ENCODE measurements at places on chromosomes 2 and 18.

GRCh38 chr2:67437114-67437513 lies 40.0 kb downstream of the ETAA1 start:
- no peak for DNase-seq

- no peak for DNase-seq
Measured at GRCh38 chr2:79993144-79993543, 311.4 kb downstream of the LRRTM1 start.

DNA sequence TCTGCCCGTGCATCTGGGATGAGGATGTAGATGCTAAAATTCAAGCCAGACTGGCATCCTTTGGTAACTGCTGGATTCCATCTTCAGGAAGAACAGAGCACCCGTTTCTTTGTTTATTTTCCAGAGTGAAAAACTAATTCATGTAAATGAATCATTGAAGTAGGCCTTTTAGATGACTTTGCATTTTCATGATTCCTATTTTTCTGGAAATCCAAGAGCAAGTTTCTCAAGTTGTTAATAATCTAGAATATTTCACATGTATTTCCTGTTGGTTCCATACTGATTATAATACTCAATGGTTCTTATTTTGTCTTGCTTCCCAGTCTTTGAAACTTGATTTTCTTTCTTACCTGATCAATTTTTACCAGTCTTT lies 328.4 kb downstream of the LPIN1 start:
- DNase-seq = no peak

DNA sequence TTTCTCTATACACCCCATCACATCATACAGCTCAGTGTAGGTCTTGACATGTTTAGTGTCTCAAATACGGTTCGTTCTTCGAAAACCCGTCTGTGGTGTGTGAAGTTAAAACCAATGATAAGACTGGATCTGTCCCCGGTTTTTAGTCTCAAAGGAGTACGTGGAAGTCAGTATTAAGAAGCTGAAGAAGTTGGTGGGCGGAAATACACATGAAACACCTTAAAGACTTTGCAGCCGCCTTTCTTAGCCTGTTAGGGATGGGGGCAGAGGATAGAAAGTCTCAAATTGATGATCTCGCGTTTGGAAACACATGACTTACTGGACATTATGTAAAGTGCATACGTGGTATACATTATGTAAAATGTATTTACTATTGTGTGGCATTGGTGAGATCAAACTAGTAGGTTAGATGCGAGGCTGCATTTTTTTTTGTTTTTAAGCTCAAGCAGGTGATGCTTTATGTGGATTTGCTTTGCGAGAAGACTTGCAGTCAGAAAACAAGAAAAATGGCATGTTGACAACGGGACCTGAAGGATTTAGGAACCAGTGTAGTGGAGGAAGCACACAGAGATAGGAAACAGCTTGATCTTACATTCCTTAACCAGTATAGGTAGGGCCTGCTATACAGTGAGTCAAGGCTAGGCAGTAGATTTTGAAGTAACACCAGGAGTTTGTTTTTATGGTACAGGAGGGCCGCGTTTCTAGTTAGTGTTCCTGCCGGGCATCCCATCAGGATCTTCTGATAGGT lies 1.2 kb downstream of the CNOT11 start:
- DNase-seq = no peak

- peak; percentile 73 for DNase-seq
Measured at GRCh38 chr2:236309669-236310029, 45.4 kb upstream of the ASB18 start.

GRCh38 chr18:24013051-24013450 lies 1.5 kb upstream of the TTC39C start:
- no peak for DNase-seq

GRCh38 chr2:3504741-3505140 lies 14.6 kb downstream of the ADI1 start:
- DNase-seq = no peak

DNA sequence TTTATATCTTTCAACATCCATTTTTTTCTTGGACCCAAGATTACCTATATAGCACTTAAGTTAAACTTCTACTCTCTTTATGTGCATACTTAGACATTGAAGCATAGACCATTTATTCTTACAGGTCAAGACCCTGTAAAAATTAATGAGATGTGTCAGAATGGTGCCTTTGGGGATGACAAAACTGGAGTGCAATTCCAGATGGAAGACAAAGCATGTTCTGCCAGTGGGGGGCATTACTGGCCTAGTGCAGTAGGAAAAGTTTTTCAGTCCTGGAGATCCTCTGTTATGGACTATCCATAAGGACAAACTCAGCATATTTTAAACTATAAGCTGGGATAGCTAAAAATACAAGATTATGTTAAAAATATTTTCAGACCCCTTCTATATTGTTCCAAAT lies 57.8 kb upstream of the MMADHC start:
- DNase-seq = no peak

DNA sequence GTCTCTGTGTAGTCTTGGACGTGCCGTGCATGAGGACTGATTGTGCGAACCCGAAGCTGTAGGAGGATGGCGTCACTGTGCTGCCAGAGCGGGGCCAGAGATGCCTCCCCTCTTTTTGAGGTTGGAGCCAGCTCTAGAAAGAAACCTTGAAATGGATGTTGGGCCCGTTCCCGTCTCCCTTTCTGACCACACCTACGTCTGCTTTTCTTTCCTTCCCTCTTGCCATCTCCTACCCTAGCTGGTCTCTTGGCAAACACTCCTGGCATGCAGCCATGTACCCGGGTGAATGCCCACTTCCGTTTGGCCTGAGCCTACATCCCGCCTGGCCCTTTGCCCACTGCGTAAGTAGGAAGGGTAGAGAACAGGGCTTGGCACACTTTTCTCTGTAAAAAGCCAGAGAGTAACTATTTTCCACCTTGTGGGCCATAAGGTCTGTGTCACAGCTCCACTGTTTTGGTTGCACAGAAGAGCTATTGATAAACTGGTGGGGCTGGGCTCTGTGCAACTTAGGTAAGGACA lies 37.4 kb downstream of the SH3BP4 start:
- DNase-seq = no peak

DNA sequence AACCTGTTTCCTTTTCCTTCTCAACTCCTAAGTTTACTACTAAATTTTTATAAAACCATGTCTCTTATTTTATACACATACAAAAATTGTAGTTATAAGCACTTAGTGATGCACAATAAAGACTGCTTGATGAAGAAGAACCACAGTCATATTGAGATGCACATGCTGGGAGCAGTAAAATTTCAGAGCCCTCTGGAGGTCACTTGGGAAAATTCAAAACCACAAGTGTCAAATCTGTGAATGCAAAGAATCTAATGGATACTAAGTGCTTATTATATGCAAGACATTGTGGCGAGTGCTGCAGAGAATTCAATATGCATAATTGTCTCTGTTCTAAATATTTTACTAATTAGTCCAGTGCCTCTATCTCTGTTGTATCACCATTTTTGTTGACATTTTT lies 180.5 kb downstream of the VWC2L start:
- no peak for DNase-seq

- no peak for DNase-seq
Measured at GRCh38 chr2:209473930-209474419, 50.1 kb downstream of the MAP2 start.
